ENCODE measurements at places on chromosomes 4 and X.

DNA sequence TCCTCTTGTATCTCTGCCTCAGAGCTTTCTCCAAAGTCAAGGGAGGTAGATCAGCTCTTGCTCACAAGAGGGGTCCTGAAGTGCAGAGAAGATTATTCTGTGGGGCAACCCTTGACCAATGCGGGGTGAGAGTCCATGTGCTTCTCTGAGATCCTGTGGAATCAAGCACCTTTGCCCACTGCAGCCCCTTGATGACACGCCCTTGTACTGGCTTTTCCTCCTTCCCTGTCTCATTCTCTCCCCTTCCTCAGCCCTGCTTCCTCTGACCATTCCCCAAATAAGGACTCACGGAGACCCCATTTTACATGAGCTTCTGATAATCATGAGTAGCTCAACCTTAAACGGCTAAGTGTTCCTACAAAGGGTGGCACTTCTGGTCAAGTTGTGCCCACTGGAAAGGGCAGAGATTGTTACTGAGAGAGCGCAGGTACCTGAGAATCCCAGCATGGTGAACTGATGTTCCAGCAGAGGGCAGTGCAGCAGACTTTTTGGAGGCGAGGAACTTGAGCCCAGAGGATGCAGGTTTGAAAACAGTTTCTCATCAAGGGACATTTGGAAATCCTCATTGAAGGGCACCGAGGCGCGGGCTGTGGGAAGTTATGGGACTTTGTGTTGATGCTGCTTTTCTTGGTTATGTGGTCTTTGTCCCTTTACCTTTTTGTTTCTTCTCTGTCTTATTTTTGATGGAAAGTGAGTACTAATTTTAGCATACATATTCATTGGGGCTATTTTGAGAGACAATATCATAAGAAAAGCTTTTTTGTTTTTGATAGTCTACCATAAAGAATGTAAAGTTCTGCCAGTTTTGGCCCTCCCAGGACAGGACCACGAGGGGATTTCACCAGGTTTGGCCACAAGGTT lies 201.3 kb downstream of the RBM46 start:
- peak; percentile 5 for DNase-seq

GRCh38 chr4:136112116-136112515 lies 1420.2 kb downstream of the PCDH18 start:
- DNase-seq: no peak

DNA sequence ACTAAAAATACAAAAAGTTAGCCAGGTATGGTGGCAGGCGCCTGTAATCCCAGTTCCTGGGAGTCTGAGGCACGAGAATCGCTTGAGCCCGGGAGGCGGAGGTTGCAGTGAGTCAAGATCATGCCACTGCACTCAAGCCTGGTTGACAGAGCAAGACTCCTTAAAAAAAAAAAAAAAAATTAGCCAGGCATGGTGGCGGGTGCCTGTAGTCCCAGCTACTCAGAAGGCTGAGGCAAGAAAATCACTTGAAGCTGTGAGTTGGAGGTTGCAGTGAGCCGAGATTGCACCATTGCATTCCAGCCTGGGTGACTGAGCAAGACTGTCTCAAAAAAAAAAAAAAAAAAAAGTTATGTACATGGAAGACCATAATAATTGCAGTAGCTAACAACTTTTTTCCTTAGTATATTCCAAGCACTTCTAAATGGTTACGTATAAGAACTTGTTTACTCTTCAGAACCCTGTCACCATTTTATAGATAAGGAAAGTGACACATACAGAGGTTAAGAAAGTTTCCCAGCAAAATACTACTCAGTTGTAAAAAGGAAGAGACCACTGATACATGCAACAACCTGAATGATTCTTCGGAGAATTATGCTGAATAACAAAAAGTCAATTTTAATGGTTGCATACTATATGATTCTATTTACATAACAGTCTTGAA lies 24.5 kb downstream of the RUFY3 start:
- no peak for DNase-seq

DNA sequence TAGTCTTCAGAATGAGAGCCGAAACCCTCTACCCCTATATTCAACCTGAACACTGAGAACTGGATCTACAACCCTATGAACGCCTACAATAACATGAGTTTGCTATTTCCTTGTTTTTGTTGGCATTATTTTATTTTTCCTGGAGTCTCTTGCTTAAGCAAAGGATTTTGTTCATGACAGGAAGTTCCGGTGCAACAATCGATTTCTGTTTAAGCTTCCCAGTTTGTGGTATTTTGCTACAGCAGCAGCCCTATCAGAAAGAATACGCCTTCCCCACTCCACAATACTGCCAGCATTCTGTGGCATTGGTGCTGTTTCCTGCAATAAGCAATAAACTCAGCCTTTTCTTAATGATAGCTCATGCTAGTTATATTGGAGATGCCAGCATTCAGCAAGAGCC lies 60.9 kb downstream of the NPY5R start:
- no peak for DNase-seq

DNA sequence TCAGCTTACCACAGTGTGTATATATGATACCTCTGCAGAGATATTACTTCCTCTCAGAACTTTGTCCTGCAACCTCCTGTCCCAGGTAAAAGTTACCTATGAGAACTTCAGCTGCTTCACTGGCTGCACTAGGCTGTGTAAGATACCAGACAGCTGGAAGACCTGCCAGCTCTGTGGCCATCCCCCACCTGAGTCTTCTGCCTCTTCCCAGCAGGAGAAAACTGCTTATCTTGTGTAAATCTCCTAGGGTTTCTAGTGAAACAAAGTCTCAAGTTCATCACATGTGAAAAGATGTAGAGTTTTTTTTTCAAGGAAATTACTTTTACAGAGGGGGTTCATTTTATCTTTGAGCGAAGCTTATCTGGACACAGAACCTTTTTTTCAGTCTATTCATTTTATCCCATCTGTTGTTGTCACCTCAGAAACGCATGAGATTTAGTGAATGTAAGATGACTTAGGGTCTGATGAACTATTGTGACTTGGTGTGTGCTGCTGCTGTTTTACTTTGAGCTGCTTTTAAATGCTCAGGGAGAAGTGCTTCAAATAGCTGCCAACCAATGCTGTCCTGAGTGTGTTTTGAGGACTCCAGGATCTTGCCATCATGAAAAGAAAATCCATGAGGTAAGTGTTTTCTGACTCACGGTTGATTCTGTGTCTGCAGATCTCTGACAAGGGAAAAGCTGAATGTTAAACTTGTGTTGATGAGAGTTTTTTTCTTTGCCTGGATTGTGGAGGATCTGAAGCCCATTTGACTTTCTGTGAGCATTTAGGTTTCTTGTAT lies 187.8 kb downstream of the FRAS1 start:
- DNase-seq: no peak

- DNase-seq: no peak
These were observed 127.3 kb downstream of the ATP10D start for GRCh38 chr4:47612116-47613023.

DNA sequence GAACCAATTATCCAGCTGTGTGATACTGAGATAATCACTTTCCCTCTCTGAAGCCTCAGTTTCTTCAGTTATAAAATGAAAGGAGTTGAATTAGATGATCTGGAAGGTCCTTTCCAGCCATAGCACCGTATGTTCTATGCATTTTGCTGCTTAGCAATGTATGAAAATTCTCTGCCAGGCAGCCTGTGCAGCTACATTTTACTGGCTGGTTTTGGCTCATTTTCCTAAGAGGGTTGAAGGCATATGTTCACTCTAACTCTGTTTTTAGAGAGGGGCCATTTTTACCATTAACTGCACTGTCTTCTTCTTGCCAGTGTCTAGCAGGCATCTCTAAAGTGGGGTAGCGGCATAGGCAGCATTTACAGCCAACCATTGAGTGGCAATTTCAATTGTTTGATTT lies 26.1 kb downstream of the TRPC5 start:
- DNase-seq: no peak

DNA sequence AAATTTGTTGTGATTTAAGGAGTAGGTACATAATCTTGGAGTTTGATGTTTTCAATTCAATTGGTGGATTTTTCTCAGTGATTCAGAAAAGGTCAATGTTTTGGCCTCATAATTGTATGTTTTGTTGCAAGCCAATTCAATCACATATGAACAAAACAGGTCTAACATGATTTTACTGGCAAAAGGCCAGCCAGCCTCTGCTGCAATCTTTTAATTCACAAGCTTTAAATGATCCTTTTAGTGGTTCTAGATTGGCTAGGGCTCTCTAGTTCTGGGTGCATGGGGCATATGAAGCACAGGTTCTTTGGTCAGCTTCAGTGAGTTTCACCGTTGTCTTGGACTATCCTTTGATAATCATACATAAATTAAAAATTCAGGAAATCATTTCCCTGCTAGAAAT lies 19.2 kb upstream of the SLC6A14 start:
- no peak for DNase-seq

- no peak for DNase-seq
These were observed 236.4 kb upstream of the TTC29 start for GRCh38 chr4:147182041-147182440.

- DNase-seq: no peak
These were observed 407.9 kb upstream of the AADAT start for GRCh38 chr4:170497689-170498088.

DNA sequence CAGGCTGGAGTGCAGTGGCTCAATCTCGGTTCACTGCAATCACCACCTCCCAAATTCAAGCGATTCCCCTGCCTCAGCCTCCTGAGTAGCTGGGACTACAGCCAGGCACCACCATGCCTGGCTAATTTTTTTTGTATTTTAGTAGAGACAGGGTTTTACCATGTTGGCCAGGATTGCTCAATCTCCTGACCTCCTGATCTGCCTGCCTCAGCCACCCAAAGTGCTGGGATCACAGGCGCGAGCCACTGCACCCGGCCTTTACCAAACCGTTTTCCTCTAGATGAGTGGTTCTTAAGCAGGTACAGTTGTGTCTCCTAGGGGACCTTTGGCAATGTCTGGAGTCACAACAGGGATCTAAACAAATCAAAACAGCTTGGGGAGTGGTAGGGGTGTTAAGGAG lies 11.6 kb downstream of the AMELX start:
- DNase-seq: no peak

DNA sequence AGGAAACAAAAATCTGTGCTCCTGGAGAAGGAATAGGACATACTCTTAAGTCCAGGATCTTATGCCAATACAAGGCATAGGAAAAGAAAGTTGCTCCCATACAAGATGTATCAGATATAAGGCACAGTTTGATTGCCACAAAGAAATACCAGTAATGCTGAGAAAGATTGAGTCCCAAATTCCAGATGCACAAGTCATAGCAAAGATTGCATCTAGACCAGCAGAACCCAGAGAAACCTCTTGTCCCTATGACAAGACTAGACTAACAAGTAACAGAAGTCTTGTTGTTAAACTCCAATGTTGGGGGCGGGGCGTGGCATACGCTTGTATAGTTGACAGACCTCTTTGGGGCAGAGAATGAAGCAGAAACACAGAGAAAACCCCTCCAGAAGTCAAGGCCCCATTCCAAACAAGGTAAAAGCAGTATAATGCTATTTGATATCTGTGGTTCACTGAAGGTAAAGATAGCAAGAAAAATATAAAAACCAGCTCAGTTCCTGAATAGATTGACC lies 671.5 kb upstream of the GRIA3 start:
- no peak for DNase-seq
